ENCODE measurements at places on chromosomes 7 and 10. TPM values are rescaled to one million over a fixed set of nuclear protein-coding genes. Genes with fewer than 3 reads are reported as not detected.
A peak's percentile ranks its signal among the peaks of the same experiment; 100 is the strongest.

Gene CDH23
- total RNA-seq = 2.9 TPM

Gene TFEC
- total RNA-seq = 0.17 TPM

Gene RSPH10B2
- total RNA-seq = 0.44 TPM

Gene FKBP9
- 18.0 TPM for total RNA-seq

Gene AKR1B15
- not detected for total RNA-seq

Gene METTL2B
- 40.4 TPM for total RNA-seq

DNA sequence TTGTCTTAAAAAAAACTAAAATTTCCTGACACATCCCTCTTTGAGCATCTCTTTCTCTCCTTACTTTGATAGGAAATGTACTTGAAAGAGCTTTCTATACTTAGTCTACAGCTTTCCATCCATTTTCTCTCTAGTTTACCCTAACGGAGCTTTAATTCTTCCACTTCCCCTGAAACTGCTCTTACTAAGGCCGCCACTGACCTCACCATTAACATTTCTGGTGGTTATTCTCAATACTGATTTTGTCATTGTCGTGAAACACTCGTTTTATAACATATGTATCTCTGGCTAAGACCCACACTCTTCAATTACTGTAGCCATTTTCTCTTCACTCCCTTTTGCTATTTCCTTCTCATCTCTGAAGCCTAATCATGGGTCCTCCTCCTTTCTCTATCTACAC, 262.0 kb upstream of the FERD3L start:
- no peak for DNase-seq

DNA sequence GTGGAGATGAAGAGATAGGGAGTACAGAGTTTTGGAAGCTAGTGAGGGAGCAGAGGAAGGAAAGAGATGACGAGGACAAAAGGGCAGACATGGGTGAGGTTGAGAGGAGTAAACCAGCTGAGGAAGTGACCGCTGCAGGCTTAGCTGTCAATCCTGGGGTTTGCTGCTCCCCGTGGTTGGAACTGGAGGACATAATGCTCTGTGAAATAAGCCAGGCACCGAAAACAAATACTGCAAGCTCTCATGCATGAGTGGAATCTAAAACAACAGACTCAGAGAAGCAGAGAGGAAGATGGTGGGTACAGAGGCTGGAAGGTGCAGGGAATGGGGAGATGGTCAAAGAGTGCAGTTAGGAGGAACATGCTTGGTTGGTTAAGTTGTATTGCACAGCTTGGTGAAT, 482.2 kb upstream of the C7orf33 start:
- DNase-seq = no peak

DNA sequence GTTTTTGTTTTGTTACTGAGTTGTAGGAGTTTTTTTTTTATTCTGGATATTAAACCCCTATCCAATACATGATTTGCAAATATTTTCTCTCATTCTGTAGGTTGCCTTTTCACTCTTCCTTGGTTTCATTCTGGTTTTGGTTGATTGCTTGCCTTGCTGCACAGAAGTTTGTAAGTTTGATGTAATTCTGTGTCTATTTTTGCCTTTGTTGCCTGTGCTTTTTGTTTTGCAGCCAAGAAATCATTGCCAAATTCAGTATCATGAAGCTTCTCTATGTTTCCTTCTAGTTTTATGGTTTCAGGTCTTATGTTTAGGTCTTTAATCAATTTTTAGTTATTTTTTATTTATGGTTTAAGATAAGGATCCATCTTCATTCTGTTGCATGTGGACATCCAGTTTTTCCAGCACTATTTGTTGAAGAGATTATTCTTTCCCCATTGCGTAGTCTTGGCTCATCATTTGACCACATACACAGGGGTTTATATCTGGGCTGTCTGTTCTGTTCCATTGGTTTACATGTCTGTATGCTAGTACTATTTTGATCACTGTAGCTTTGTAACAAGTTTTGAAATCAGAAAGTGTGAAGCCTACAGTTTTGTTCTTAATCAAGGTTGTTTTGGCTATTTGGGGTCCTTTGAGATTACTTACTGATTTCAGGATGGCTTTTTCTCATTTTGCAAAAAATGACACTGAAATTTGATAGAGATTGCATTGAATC, 26.4 kb downstream of the BMPR1A start:
- no peak for DNase-seq

GRCh38 chr10:95547791-95548435, 13.3 kb downstream of the SORBS1 start:
- no peak for DNase-seq

GRCh38 chr10:78937393-78937792, 131.4 kb upstream of the ZMIZ1 start:
- no peak for DNase-seq

GRCh38 chr7:20797462-20798080, 10.9 kb upstream of the SP8 start:
- peak; percentile 71 for DNase-seq

DNA sequence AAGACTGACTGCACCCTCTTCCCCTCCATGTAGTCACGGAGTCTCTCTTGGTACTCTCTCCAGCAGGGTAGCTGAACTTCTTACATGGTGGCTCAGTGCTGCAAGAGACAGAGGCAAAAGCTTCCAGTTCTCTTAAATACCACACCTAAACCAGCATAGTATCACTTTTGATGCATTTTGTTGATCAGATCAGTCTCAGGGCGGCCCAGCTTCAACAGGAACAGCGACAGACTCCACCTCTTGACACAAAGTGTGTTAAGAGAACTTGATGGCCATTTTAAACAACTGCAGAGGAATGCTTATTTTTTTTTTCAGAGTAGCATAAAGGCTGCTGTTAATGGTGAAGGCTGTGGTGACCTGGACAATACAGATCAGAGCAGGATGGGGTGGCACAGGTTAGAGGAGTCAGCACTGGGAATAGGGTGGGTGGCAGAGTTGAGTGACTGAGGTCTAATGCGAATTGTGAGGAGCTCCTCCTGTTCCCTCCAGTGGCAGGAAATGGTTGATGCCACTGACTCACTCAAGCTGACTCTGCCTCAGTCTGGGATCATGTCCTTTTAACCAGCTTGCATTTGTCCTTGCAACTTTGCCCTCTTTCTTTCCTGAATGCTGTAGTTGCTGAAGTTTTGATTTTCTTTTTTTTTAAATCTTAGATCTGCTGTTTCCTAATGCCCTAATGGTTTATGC, 17.3 kb downstream of the MGAM start:
- peak; percentile 15 for DNase-seq

GRCh38 chr10:17771017-17771416, 19.0 kb downstream of the TMEM236 start:
- DNase-seq = no peak

- DNase-seq = no peak
These were observed 819 bp downstream of the TMED4 start for GRCh38 chr7:44580945-44581878.

GRCh38 chr7:133081119-133081598, 731 bp downstream of the CHCHD3 start:
- peak; percentile 17 for DNase-seq

DNA sequence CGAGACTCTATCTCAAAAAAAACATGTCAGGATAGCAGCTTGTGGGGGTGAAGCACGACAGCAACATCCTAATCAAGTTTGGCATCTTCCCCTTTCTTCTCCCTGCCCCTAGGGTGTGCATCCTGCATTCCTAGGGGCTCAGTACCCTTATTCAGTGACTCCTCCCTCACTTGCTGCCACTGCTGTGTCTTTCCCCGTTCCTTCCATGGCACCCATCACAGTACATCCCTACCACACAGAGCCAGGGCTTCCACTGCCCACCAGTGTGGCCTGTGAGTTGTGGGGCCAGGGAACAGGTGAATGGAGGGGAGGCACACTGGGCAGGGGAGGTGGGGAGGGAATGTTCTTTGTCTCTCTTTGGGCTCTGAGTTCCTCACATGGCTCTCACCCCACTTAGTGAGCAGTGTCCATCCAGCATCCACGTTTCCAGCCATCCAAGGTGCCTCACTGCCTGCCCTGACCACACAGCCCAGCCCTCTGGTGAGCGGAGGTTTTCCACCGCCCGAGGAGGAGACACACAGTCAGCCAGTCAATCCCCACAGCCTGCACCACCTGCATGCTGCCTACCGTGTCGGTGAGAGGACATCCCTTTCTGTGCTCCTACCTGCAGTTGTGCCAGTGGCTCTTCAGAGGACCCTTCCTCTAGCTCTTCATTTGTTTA, 11.4 kb downstream of the NDST2 start:
- DNase-seq = no peak

DNA sequence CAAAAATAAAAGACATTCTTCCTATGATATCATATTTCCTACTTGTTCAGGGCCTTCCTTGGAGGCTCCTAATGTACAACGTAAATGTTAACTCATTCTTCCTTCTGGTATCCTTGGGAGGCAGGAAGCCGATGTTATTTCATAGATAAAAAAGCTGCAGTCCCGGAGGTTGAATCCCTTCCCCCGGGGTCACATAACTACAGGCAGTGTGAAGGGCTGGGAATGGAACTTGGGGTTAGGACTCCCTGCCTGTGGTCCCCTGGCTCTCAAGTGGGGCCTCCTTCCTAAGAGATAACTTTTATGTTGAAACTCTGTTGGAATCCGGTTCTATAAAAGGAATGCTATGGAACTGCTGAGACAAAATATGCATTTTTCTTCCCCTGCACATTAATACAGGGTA, 14.9 kb upstream of the CCDC3 start:
- DNase-seq = no peak

DNA sequence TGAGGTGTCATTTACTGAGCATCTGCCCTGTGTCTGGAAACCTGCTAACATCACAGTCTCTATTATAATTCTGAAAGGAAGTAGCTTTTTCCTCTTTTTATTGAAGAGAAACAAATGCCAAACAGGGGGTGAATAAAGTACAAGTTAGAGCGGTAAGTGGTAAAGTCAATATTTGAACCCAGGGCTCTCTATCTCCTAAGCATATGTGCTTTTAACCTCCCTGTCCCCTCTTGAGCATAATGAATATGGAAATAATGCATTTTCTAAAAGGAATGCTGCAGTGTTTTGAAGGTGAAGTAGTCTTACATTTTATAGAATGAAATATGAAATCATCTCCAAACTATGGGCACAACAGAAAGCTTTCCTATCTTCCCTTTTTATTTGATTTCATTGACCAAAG, 196.7 kb downstream of the KIAA1217 start:
- no peak for DNase-seq

DNA sequence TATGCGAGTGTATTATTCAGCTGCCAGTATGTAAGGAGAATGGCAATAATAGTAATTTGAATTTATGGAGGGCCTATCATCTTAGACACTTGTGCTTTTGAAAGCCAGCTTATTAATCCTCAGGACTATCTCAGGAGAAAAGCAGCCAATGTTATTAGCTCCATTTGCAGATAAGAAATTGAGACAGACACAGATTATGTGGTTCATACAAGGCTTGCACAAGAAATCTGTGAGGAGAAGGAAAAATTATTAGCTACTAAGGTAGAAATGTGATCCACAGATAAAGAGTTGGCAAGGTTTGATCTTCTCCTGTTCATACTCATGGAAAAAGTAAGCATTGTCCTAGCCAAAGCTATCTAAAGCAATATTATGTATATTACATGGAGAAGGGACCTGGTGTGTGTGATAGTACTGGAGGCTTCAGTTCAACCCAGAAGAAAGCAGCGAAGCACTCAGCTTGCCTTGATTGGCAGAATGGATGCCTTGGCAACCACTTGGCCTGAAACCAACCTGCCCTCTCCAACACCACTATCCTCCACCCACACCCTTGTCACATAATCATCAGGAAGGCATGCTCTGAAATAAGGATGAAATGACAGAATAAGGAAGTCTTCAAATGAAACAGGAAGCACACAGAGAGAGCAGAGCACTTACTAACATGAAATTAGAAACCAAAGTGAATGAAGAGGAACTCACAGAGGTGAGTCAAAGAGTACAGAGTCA, 18.0 kb downstream of the MACC1 start:
- no peak for DNase-seq

GRCh38 chr7:37775921-37776320, 72.5 kb upstream of the NME8 start:
- DNase-seq = no peak

GRCh38 chr10:44206127-44206818, 178.6 kb downstream of the CXCL12 start:
- DNase-seq = no peak

GRCh38 chr7:50531401-50531911, 33.7 kb downstream of the DDC start:
- no peak for DNase-seq

GRCh38 chr10:105855791-105856190, 1214.7 kb downstream of the SORCS3 start:
- no peak for DNase-seq

DNA sequence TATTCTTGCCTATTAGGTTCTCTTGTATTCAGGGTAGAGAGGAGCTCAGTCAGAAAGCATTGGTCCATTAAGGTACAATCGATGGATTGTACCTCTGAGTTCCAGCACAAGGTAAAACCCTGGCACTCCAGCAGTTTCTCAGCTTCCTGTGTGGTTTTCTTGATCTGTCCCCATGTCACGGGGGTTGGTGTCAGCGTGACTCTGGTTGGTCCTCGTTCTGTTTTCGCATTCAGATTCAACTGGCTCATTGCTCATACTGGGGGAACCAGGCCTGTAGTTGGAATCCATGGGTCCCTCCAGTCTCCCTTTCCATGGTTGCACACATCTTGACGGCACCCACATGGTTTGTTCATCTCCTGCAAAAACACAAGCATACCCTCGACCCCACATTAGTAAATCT, 32.7 kb upstream of the RASGEF1A start:
- no peak for DNase-seq

DNA sequence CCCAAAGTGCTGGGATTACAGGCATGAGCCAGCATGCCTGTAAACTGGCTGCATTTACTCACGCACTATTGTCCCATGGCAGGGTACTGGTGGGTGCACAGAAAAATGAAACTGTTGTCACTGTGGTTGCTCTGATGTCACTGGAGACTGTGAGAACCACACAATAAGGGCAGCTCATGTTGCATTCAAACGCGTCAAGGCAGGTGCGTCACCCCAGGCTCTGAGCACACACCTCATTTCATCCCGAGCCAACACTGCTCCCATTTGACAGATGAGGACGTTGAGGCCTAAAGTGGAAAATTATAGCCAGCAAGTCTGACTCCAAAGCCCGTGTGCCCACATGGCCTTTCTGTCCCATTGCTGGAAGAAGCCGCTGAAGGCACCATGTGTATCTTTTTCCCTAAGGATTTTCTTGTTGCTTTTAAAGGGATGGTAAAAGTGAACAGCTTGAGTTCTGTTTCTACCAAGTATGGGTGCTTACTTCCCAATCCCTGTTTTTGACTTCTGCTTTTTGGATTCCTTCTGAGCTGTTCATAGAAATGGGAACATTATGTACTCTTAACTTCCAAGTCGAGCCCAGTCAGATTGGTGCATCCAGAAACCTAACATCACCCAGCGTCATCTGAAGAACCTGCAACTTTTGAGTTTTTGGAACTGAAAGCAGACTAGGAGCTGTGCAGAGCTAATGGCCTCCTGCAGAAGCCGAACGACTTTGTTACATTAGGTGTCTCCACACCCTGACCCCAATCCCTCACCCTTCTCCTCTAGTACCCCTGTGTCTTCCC, 60.1 kb upstream of the CARD11 start:
- no peak for DNase-seq
